Naive B cell (primary cell): ENCODE measurements at places on chromosomes 5 and 9.
A peak's percentile ranks its signal among the peaks of the same experiment; 100 is the strongest.

GRCh38 chr5:168925160-168925559 is 346.0 kb upstream of the PANK3 start:
- no peak for DNase-seq

- DNase-seq, result peak; percentile 61
Measured at GRCh38 chr9:34500623-34501267, 22.0 kb downstream of the ENHO start.

DNA sequence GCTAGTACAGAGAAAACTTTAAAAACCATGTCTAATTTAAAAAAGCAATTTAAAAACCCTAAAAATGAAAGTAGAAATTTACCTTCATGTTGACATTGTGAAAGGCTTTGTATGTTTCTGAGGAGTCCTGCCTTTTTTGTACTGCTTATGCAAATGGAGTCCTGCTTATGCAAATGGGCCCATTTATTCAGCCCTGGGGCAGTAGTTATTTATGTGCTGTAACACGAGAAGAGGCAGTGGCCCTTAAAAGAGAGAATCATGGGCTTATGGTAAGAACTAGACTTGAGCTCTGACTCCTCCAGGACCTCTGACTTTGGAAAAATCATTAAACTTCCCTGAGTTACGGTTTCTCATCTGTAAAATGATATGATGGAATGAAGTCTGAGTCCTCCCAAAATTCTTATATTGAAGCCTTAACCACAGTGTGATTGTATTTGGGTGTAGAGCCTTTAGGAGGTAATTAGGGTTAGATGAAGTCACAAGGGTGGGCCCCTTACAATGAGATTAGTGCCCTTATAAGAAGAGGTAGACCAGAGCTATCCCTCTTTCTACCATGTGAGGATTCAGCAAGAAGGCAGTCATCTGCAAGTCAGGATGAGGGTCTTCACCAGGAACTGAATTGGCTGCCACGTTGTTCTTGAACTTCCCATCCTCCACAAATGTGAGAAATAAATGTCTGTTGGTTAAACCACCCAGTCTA is 447.8 kb upstream of the CD180 start:
- DNase-seq, result no peak

GRCh38 chr5:175252234-175252805 is 191.7 kb downstream of the DRD1 start:
- DNase-seq, result no peak

GRCh38 chr5:3103262-3103811 is 351.9 kb upstream of the IRX2 start:
- DNase-seq, result no peak
